ENCODE measurements at places on chromosomes 3 and 15. TPM values are rescaled to one million over a fixed set of nuclear protein-coding genes. Genes with fewer than 3 reads are reported as not detected.

The EOMES gene
- total RNA-seq = not detected

The ATOSA gene
- 11.4 TPM for total RNA-seq

The P2RY14 gene
- not detected for total RNA-seq

The ACKR2 gene
- total RNA-seq = not detected

The SKOR1 gene
- total RNA-seq = not detected

The SLC12A1 gene
- total RNA-seq = 0.10 TPM

The CNTN4 gene
- not detected for total RNA-seq

The STRIT1 gene
- total RNA-seq = not detected

The TLE3 gene
- total RNA-seq = 20.4 TPM

The LIPH gene
- not detected for total RNA-seq

The DUOXA1 gene
- not detected for total RNA-seq

The RAB6B gene
- 0.29 TPM for total RNA-seq

The LCTL gene
- total RNA-seq = 2.2 TPM

The CLRN1 gene
- not detected for total RNA-seq

The GPR171 gene
- total RNA-seq = not detected

The ALG1L2 gene
- total RNA-seq = not detected

The RTP1 gene
- total RNA-seq = not detected

The GREM1 gene
- total RNA-seq = 68.1 TPM

The GOLGA6L7 gene
- total RNA-seq = not detected

The AADAC gene
- total RNA-seq = 0.49 TPM

The ACKR4 gene
- 0.98 TPM for total RNA-seq

The COL8A1 gene
- total RNA-seq = 25.1 TPM

The TIPIN gene
- 21.4 TPM for total RNA-seq

The GOLGA6B gene
- total RNA-seq = not detected

The EEFSEC gene
- 11.1 TPM for total RNA-seq

The LRRC2 gene
- 0.12 TPM for total RNA-seq

The ERICH6 gene
- total RNA-seq = not detected

The NR2E3 gene
- not detected for total RNA-seq

The FES gene
- total RNA-seq = 4.7 TPM

The CHST2 gene
- 20.7 TPM for total RNA-seq

The XIRP1 gene
- 0.12 TPM for total RNA-seq

The THBS1 gene
- 598 TPM for total RNA-seq
